Aorta (tissue), 5 donors: ENCODE measurements at places on chromosomes 2 and 18. TPM values are rescaled to one million over a fixed set of nuclear protein-coding genes. Genes with fewer than 3 reads are reported as not detected.

Gene VAMP5
- 186 TPM for polyA plus RNA-seq

Gene CBLN2
- not detected for polyA plus RNA-seq

Gene SP9
- not detected for polyA plus RNA-seq

DNA sequence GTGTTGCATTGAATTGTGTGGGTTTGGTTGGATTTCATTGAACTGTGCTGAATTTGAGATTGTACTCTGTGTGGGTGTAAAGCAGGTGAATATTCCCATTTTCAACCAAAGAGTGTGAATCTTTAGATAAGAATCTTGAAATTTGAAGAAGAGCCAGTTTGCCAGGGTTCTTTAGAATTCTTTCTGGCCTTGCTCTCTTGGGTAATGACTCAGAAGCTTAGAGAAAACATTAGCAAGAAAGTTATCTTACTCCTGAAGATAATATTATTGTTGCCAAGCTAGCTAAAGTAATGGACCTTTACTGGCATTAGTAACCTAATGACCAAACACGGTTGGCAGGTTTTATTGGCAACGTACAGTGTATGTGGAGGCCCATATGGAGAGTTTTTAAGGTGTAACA is 46.4 kb upstream of the SIX3 start:
- no peak overlapping the region for H3K27ac ChIP-seq
- H3K4me3 ChIP-seq = no peak overlapping the region
- no peaks in the 10 kb centered on the region for H3K27me3 ChIP-seq
- H3K4me1 ChIP-seq = no peaks in the 10 kb centered on the region
- no peaks in the 10 kb centered on the region for H3K36me3 ChIP-seq

DNA sequence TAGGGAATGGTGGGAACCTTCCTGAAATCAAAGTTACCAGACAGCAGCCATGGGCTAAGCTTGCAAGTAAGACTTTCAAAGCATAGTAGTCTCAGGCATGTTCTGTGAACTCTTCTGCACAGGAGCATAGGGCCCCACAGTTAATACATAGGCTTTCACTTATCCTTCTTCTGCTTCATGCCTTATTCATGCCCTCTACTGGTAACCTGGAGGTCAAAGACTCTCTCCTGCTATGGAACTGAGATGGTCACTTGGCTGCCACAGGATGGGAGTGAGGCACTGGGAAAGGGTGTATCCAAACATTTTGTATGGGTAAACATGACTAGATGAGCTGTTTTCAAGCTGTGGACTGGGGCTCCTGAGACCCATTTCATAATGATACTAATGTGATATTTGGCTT is 49.1 kb upstream of the ZNF638 start:
- H3K27ac ChIP-seq = no peak overlapping the region
- DNase-seq = no peak
- H3K27me3 ChIP-seq = no peaks in the 10 kb centered on the region
- no peaks in the 10 kb centered on the region for H3K4me1 ChIP-seq

- H3K27ac ChIP-seq = no peak overlapping the region
- no peak overlapping the region for H3K4me3 ChIP-seq
- H3K4me1 ChIP-seq = no peaks in the 10 kb centered on the region
- H3K27me3 ChIP-seq = no peaks in the 10 kb centered on the region
These were observed 144.2 kb downstream of the ALK start for GRCh38 chr2:29777161-29777560.

GRCh38 chr2:106106622-106107508 is 87.2 kb downstream of the UXS1 start:
- no peak for DNase-seq
- no peaks in the 10 kb centered on the region for H3K4me1 ChIP-seq
- no peak overlapping the region for H3K4me3 ChIP-seq
- no peaks in the 10 kb centered on the region for H3K27me3 ChIP-seq
- H3K27ac ChIP-seq = no peak overlapping the region

DNA sequence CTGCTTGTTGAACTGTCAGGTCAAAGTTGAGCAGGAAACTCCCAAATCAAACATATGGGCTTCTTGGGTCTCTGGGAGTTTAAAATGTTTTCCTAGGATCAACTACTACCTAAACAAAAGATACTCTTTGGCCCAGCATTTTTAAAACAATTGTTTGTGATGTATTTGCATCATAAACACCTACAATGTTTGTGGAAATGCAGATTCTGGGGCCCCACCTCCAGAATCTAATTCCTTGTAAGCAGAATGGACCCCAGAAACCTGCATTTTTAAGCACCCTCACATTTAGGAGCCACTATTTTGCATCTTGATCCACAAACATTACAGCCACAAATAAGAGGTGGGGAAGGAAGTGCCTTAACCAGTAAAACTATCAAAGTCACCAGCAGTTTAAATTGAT is 104.1 kb downstream of the TMEM131 start:
- DNase-seq = no peak
- H3K27me3 ChIP-seq = no peaks in the 10 kb centered on the region
- no peak overlapping the region for H3K4me3 ChIP-seq
- no peak overlapping the region for H3K27ac ChIP-seq
- H3K36me3 ChIP-seq = no peaks in the 10 kb centered on the region

GRCh38 chr2:134790487-134790886 is 47.9 kb upstream of the ACMSD start:
- no peaks in the 10 kb centered on the region for H3K4me1 ChIP-seq
- H3K27ac ChIP-seq = no peak overlapping the region
- no peak overlapping the region for H3K4me3 ChIP-seq
- no peaks in the 10 kb centered on the region for H3K36me3 ChIP-seq

GRCh38 chr2:103784261-103784660 is 1022.4 kb downstream of the TMEM182 start:
- H3K27me3 ChIP-seq = no peaks in the 10 kb centered on the region
- no peaks in the 10 kb centered on the region for H3K4me1 ChIP-seq
- DNase-seq = no peak

- H3K4me1 ChIP-seq = no peaks in the 10 kb centered on the region
- H3K4me3 ChIP-seq = no peak overlapping the region
- H3K36me3 ChIP-seq = no peaks in the 10 kb centered on the region
- no peak for DNase-seq
- H3K27me3 ChIP-seq = no peaks in the 10 kb centered on the region
These were observed 27.2 kb downstream of the CCDC138 start for GRCh38 chr2:108813732-108814131.

DNA sequence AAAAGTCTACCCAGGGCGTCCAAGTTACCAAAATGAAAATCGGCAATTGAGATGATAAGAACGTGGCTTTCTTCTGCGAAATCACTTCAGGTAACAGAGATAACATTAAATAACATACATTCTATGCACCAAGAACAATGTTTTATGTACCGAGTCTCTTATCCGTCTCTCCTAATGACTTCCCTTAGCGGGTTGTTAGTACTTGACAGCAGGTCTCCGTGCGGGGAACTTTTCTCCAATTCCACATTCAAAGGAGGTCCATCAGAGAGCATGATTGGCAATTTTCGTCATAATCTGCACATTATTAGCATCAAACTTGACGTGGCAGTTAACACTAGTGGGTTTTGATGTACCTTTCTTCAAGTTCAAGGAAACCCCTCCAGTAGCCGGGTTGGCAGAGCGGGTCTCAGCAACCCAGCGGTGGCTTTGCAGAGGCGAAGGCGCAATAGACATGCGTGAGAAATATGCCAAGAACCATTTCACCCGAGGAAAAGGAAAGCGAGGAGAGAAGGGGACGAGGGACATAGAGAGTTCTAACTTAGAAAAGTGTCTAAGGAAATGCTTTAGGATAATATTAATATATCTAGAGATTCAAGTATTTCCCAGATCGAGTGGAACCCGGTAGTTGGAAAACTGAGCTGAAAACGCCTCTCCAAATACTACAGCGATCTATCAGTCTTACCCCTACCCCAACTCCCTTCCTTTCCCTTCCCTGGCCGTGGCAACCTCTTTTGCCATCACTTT is 5.0 kb downstream of the EVX2 start:
- no peak overlapping the region for H3K4me3 ChIP-seq
- H3K27ac ChIP-seq = no peak overlapping the region
- no peak for DNase-seq
- no peaks in the 10 kb centered on the region for H3K27me3 ChIP-seq

GRCh38 chr2:555164-555922 is 121.9 kb downstream of the TMEM18 start:
- no peak overlapping the region for H3K4me3 ChIP-seq
- no peaks in the 10 kb centered on the region for H3K27me3 ChIP-seq
- H3K27ac ChIP-seq = no peak overlapping the region
- H3K4me1 ChIP-seq = no peaks in the 10 kb centered on the region
- H3K36me3 ChIP-seq = no peaks in the 10 kb centered on the region

GRCh38 chr2:222900354-222900753 is 39.5 kb downstream of the ACSL3 start:
- no peak for DNase-seq
- H3K27ac ChIP-seq = no peak overlapping the region
- no peak overlapping the region for H3K4me3 ChIP-seq
- no peaks in the 10 kb centered on the region for H3K27me3 ChIP-seq
- peaks cover 5% of the 10 kb centered on the region for H3K4me1 ChIP-seq
- peaks cover 2% of the 10 kb centered on the region for H3K36me3 ChIP-seq

GRCh38 chr18:80104364-80104779 is 4.7 kb upstream of the ADNP2 start:
- H3K4me1 ChIP-seq = peaks cover 3% of the 10 kb centered on the region
- H3K36me3 ChIP-seq = no peaks in the 10 kb centered on the region
- DNase-seq = no peak
- H3K27ac ChIP-seq = no peak overlapping the region

DNA sequence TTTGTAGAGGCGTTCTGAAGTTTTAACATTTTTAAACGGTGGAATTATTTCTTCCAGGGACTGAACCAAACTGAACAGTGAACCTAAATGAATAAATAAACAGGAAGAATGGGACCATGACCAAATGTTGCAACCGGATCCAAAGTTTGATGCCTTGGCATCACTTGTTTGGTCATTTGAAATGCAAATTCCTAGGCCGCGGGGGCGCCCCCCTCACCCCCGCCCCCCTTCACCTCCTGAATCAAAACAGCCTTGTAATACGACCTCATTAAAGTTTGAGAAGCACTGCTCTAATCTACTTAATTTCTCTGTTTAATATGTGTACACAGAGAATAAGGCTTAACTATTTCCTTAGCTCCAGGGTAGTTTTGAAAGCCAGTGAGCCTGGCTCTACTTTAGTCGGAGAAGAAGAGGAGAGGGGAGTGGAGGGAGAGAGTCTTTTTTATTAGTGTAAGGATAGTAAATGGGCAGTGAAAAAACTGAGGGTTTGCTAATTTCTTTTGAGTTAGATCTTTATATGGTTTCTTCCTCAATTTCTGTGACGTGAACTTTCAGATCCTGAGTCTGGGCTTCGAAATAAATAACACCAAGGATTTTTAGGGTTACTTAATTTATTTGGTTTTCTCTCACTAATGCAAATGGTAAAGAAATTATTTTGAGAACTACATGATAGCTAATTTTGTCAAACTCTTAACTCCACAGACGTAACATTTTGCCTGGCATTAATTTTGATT is 5.7 kb downstream of the C2orf80 start:
- no peaks in the 10 kb centered on the region for H3K4me1 ChIP-seq
- no peaks in the 10 kb centered on the region for H3K36me3 ChIP-seq
- H3K27ac ChIP-seq = no peak overlapping the region

GRCh38 chr2:28049416-28049815 is 158.9 kb downstream of the BABAM2 start:
- no peaks in the 10 kb centered on the region for H3K4me1 ChIP-seq
- H3K36me3 ChIP-seq = no peaks in the 10 kb centered on the region
- no peak overlapping the region for H3K4me3 ChIP-seq

- no peak overlapping the region for H3K4me3 ChIP-seq
- no peaks in the 10 kb centered on the region for H3K27me3 ChIP-seq
- H3K4me1 ChIP-seq = no peaks in the 10 kb centered on the region
- H3K36me3 ChIP-seq = no peaks in the 10 kb centered on the region
- no peak for DNase-seq
- H3K27ac ChIP-seq = no peak overlapping the region
These were observed 78.5 kb upstream of the L3MBTL4 start for GRCh38 chr18:6493194-6493593.

DNA sequence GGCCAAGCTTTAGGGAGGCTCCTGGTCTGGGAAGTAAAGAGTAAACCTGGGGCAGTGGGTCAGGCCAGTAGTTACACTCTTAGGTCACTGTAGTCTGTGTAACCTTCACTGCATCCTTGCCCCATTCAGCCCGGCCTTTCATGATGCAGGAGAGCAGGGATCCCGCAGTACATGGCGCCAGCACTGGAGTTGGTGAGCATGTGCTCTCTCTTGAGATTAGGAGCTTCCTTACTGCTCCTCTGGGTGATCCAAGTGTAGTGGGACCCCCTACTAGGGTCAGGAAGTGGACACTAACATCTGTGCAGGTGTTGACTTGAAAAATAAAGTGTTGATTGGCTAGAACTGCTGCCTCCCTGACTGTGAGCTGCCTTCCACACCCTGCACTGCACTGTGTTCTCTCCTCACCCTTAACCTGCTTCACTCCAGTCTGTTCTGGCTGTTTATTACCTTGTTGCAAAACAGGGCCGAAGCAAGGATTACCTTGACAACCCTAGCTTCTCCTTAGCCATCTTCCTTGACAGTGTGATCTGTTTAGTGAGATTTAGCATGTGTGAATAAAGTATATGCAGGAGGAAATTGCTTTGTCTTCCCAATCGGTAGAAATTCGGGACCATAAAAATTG is 5.2 kb downstream of the RETREG2 start:
- no peaks in the 10 kb centered on the region for H3K4me1 ChIP-seq
- DNase-seq = no peak
- H3K4me3 ChIP-seq = no peak overlapping the region
- no peaks in the 10 kb centered on the region for H3K27me3 ChIP-seq
- H3K27ac ChIP-seq = no peak overlapping the region
- H3K36me3 ChIP-seq = no peaks in the 10 kb centered on the region

DNA sequence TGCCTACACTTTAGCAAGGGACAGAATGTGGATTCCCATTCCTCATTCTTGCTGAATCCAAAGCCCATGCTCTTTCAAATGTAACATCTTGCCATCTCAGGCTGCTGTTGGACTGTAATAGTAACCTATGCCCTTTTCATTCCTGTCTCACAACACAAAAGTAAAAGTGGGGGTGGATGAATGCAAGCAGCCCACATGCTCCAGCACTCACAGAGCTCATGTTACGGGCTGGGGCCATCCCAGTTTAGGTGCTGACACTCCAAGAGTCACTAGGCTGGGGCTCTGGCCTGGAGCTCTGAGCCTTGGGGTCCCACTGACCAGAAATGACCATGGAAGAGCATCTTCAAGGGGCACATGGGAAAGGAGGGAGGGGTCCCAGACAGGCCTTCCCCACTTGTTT is 47.6 kb downstream of the CCBE1 start:
- DNase-seq = no peak
- H3K4me3 ChIP-seq = no peak overlapping the region
- no peak overlapping the region for H3K27ac ChIP-seq

- no peaks in the 10 kb centered on the region for H3K36me3 ChIP-seq
- no peaks in the 10 kb centered on the region for H3K4me1 ChIP-seq
- H3K4me3 ChIP-seq = no peak overlapping the region
- no peaks in the 10 kb centered on the region for H3K27me3 ChIP-seq
- no peak for DNase-seq
These were observed 24.3 kb downstream of the UPP2 start for GRCh38 chr2:158125756-158126498.

DNA sequence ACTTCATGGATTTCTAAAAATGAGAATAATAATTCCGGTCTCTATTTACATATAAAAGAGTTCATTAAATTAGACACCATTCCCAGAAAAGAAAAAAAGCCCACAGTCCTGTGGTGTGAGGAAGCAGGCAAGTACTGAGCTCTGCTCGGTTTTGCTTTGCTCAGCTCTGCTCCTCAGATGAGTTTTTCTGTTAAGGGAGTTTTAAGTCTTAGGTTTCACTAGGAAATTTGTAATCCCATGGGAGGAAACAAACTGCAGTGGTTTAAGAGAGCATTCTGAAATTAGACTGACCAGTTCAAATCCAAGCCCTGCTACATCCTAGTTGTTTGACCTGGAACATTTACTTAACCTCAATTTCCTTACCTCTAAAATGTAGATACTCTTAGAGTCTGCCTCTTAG is 338.6 kb upstream of the MMADHC start:
- H3K36me3 ChIP-seq = no peaks in the 10 kb centered on the region
- H3K27ac ChIP-seq = no peak overlapping the region
- H3K27me3 ChIP-seq = no peaks in the 10 kb centered on the region
- H3K4me1 ChIP-seq = no peaks in the 10 kb centered on the region
- no peak for DNase-seq
